ENCODE measurements at places on chromosomes 7 and 10. TPM values are rescaled to one million over a fixed set of nuclear protein-coding genes. Genes with fewer than 3 reads are reported as not detected.

SYT15B gene
- polyA plus RNA-seq, result 0.81 TPM

SPAM1 gene
- not detected for polyA plus RNA-seq

CPN1 gene
- not detected for polyA plus RNA-seq

PPP1R3C gene
- 146 TPM for polyA plus RNA-seq

CH25H gene
- polyA plus RNA-seq, result 1.8 TPM

LRRC27 gene
- 5.4 TPM for polyA plus RNA-seq

HDAC9 gene
- 5.5 TPM for polyA plus RNA-seq

SBDS gene
- polyA plus RNA-seq, result 214 TPM

PRSS2 gene
- 0.16 TPM for polyA plus RNA-seq

MMRN2 gene
- polyA plus RNA-seq, result 19.8 TPM

CALML3 gene
- not detected for polyA plus RNA-seq

ADAMTS14 gene
- polyA plus RNA-seq, result 0.14 TPM

Measured in right cardiac atrium (tissue), 5 donors.